ENCODE measurements at places on chromosomes 13 and 19. TPM values are rescaled to one million over a fixed set of nuclear protein-coding genes. Genes with fewer than 3 reads are reported as not detected.

GRCh38 chr13:54183728-54184127 lies 1155.1 kb downstream of the OLFM4 start:
- no peak for DNase-seq

DNA sequence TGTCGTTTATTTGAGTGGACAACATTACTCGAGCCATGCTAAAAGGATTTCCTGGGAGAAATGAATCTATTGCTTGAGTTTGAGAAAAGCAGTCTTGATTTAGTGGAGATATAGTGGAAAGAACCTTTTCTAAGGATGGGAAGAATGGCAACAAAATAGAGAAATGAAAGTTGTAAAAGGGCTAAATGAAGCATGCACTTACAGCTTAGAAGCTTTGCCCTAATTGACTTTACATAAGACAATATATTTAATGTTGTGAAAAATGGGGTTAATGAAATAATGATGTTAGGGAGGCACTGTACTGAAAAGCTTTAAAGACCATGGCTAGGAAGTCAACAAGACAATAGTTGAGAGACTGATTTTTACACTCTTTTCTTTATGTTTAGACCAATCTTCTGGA lies 35.4 kb downstream of the SLC10A2 start:
- DNase-seq: no peak

- no peak for DNase-seq
These were observed 5.2 kb downstream of the SYDE1 start for GRCh38 chr19:15112385-15112784.

Gene GRAMD1A
- total RNA-seq: 57.8 TPM

DNA sequence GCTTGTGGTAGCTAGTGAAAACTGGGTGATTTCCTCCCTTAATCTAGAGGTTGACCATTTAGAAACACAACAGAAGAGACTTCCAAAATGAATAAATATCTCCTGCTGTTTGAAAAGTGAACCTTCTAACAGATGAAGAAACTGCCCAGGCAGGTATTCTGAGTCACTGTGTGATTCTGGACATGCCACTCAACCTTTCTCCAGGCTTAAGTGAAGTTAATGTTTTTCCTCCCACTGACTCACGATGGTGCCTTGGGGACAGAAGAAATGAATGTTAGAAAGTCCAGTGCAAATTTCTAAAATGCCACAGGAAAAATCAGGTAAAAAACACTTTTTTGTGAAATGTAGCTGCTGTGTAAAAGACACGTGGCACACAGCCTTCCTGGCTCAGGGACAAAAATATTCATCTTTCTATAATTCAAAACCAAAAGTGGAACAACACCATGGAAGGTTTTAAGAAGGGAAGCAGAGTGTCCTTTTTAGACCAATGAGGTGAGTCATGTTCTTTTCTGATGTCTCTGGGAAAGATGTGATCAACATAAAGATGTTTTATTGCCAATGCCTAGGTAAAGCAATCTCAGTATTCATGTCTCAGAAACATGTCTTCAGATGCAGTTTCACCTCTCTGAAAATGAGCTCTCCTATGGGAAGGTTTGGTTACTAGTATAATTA lies 9.1 kb downstream of the UBE2L5 start:
- no peak for DNase-seq

- no peak for DNase-seq
These were observed 3.8 kb downstream of the MVB12A start for GRCh38 chr19:17423429-17424208.

GRCh38 chr19:17156296-17156946 lies 58.7 kb upstream of the USE1 start:
- DNase-seq: no peak

DNA sequence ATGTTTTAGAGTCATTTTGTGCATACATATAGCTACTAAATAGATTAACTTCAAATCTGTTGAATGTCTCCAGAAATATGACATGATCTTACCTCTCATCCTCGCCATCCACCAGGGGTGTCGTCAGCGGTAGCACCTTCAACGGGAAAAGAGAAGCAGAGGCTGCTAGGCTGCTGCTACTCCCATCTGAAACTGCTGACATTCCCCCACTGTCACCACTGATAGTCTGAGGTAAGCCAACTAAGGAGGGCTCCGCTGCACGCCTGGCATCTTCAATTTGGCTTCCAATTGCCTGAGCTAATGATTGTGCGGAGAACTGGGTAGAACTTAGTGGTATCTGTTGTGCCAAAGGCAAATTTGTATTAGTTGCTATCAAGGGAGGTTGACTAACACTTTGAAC lies 3.1 kb downstream of the TSC22D1 start:
- DNase-seq: no peak

GRCh38 chr19:29562299-29563297 lies 36.8 kb downstream of the VSTM2B start:
- no peak for DNase-seq

DNA sequence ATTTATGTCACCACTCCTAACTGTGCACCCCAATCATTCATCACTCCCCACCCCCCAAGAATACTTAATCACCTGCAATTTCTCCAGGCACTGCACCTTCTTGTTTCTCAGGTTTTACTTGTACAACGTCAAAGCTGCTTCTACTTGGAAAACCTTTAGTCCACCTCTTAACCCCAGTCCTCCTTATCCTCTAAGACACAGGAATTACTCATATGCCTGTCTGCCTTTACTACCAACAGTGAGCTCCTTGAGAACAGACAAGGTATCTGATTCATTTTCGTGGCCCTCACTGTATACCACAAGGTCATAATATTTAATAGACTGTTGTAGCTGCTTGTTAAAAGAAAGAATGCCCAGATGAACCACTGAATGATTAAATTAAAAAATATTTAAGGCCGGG lies 21.0 kb upstream of the NDFIP2 start:
- no peak for DNase-seq

Gene PTH2
- not detected for total RNA-seq

Gene PPP6R1
- total RNA-seq: 492 TPM

GRCh38 chr19:1428738-1429391 lies 9.3 kb upstream of the RPS15 start:
- DNase-seq: no peak

Data from natural killer cell treated with Interleukin-12 subunit alpha and Interleukin-12 subunit beta and Interleukin-15 and Interleukin-18, amount 100 ng/mL, for 72 hours (primary cell).